Stimulated activated CD4-positive, alpha-beta T cell treated with anti-CD3 and anti-CD28 coated beads, Interleukin-1b, Interleukin-23, amount 100 ng/mL, for 1 hour (primary cell): ENCODE measurements at places on chromosomes 1 and 21.

DNA sequence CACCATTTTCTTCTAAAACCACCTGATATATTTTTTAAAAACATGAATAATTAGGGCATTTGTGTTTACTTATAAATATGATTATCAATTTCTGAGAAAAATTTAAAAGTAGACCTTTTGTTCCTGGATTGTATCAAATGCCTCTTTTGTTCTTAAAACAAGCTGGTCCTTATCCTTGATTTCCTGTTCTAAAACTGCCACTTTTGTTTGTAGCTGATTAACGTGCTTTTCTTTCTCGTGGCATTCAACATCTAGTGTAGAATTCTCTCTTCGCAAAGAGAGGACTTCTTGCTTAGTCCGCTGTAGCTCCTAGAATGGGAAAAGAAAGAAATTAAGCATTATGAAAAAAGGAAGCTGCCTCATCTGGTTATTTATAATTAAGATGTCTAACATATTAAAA is 25.0 kb downstream of the SASS6 start:
- DNase-seq = no peak

DNA sequence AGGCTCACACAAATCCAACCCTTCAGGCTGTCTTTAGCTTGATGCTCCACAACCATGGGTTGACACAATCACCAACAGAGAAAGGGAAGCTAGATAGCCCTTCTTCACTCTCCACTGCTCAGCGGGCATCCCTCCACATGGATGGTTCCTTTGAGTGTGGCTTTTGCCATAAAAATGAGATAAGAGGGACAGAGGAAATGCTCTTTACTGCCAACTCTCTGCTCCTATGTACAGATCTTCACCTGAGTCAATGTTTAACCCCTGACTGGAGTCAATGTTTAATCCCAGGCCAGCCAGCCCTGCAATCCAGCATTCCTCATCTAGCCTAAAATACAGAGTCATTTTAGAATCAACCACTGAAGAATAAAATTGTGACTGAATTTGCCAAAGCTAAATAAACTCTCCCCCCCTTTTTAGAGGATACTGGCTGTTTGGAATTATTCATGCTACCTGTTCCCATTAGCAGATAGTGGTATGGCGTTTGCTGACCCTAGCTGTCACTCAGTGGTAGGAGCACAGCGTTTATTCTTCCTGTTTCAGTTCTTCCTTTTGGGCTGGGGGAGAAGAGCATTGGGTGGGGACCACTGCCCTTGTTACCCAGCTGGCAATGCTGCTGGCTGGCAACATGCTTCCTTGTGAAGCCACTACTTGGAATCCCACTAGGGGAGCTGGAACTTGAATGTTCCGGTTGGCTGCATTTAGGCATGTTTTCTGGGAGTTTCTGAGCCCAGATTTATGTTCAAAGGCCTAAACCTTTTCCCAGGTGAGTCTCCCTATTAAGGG is 5.2 kb upstream of the PIGR start:
- DNase-seq = no peak

DNA sequence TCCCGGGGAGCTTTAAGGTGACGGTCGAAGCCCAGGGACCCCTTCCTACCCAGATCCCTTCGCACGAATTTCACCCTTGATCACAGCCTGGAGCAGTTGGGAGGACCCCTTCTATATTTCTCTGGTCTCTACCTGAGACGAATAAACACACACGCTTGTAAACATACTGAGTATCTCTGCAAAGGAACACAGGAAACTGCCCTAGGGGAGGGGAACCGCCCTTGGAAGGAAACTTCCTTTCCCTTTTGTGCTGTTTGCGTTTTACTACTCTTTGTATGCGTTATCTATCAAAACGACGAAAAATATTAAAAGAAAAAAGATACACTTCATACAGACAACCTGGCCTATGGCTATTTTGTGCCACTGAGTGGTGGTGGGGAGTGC is 750 bp downstream of the NECAP2 start:
- no peak for DNase-seq

GRCh38 chr1:184199036-184199435 is 147.5 kb downstream of the TSEN15 start:
- DNase-seq = no peak

DNA sequence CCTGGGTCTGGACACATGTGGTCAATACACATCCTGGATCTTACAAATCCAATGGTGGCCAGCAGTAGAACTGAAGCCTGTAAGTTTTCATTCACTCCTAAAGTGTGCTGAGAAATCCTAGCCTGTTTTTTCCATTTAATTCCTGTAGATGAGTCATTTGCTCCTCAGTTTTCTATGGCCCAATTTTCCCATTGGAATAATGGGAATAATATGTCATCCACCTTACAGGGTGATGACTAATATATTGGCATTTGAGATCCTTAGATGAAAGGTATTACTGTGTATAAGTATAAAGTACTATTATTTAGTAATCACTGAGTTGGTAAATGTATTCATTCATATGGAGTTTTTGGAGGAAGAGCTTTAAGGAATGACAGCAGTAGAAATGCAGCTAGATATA is 89.7 kb upstream of the ADAR start:
- no peak for DNase-seq

DNA sequence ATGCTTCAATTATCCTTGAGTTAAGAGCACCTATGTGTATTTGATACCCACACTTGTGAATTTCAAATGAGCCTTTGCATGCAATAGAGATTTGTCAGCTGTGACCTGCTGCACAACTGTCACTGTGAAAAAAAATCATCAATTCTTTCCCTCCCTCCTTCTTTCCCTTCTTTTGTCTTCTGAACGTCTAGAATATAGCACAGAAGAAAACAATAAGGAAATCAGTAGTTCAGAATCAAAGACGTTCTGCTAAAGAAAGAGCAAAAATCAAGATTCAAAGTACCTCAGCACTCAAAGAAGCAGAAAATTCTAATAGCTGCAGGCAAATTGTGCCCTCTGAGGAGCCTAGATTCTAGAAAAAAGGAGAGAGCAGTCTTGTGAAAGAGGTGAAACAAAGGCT is 1.7 kb upstream of the FMN2 start:
- no peak for DNase-seq

DNA sequence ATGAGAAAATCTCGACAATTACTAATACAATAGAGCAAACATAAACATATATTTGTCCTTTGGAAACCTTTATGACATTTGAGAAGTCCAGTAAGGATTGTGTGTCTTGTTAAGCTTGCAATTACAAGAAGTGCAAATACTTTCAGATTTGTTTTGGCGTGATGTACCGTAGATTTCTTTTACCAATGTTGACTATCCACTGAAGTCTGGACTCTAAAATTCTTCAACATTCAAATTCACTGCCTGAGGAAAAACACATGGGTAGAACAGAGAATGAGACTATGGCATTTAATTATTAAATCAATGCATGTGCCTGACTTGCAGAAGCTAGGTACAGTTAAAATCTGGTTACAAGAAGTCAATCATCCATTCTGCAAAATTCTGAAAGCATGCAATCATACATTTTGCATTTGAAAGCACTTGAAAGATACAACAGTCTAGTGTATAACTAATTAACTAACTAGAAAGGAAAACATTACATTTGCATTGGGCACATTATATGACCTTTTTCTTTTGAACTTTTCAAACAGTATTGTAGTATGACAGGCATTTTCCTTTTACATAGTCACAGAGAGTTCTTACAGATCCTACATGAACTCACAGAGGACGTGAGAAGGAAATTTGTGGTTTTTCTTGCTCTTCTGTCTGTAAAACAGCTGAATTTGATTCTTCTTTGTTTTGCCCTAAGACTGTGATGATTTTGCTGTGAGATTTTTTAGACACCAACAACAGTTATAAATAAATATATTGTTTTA is 511.1 kb upstream of the ADGRL4 start:
- DNase-seq = no peak

DNA sequence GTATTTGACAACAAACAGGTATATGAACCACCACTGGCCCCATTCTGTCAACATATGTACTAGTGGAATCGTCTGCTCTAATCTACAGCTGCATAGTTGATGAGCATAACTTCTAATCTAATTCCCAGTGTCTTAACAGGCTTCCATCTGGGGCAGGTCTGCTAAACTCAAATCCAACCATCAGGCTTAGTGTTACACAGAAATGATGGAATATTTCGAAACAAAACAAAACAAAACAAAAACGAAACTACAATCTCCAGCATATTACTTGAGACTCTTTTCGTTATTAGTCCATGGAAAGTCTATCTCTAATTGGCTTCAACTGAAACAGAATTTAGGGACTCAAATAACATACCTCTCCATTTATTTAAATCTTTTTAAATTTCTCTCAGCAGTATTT is 37.6 kb downstream of the DIPK1A start:
- DNase-seq = no peak

GRCh38 chr1:19689085-19689757 is 24.5 kb downstream of the HTR6 start:
- DNase-seq = no peak

DNA sequence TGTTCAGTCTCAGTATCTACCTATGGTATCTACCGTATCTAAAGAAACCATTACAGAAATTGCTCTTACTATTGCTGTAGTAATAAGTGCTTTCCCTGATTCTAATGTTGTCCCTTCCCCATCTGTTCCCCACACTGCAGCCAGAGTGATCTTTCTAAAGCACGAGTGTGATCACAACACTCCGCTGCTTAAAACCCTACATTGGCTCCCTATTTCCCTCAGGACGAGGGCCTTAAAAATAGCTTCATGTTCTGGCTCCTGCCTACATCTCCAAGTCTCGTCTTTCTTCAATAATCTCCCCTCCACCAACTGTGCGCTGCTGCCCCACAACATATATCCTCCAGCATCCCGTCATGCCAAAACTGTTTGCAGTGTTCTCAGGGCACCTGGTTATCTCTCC is 150.6 kb downstream of the SDCCAG8 start:
- no peak for DNase-seq

DNA sequence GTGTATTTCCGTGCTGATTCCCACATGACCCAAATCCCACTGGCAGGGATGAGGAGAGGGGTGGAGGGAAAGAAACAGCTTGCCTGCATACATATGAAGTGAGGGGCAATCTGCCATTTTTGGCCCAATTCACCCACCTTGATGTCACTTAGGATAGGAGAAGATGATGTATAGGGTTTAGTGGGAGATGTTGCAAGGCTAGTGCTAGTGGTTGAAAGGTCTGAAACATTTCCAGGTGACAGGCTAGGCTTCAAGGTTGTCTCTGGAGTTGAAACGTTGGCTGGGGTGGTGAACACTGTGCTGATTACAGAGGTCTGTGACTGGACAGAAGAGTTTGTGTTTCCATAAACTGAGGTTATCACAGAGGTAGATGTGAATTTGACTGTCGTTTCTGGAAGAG is 12.1 kb downstream of the CD34 start:
- DNase-seq = no peak

GRCh38 chr1:27122652-27123051 is 32.3 kb downstream of the SLC9A1 start:
- DNase-seq = no peak

GRCh38 chr1:205810448-205811157 is 2.4 kb downstream of the SLC41A1 start:
- no peak for DNase-seq

- no peak for DNase-seq
Observed at GRCh38 chr1:222592171-222592570, 2.4 kb upstream of the TAF1A start.

DNA sequence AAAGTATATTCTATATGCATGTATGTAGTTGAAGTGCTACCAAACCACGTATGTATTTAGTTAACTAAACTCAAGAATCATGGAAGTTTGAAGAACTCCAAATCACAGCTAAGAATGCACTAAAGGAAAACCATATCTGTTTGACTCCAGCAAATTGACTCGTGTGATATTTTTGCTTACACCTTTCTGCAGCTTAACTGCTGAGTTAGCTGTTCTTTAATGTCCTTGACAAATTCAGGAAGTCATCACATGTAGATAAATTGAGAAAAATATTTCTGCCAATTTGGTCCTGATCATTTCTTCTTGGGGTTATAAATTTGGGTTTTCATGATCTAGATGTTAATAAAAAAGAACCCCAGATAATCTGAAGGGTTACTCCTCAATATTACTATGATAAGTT is 83.0 kb downstream of the NFIA start:
- no peak for DNase-seq

DNA sequence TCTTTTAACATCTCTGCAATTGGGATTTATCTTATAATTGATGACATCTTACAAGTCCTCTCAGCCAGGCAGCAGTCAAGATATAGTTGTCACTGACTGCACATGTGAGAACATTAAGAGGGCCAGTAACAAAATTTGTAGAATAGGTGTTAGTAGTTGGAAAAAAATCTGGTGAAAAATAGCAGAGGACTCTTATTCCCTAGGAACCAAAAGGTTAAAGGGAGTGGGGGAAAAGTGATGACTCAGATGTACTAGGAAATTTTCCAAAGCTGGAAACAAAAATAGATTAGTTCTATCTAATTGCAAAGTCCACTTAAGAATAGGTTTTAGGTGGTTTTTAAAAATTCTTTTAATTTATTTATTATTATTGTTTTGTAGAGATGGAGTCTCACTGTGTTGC is 3.6 kb downstream of the NUP210L start:
- no peak for DNase-seq

DNA sequence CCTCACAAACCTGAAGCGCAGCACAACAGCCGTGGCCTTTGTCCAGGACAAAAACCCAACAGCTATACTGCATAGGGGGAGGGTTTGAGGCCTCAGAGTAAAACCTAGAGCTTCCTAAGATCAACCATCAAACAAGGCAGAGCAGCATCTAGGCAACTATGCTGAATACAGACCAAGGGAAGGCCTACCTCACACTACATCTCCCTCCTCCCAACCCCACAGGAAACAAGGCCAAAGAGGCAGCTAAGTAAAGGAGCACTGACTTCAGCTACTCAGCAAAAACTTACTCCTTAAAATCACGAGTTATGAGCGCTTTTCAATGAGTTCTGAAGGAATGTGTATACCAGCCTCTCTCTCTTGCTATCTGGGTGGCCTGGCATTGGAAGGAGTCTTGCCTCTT is 12.4 kb downstream of the XKR8 start:
- no peak for DNase-seq

DNA sequence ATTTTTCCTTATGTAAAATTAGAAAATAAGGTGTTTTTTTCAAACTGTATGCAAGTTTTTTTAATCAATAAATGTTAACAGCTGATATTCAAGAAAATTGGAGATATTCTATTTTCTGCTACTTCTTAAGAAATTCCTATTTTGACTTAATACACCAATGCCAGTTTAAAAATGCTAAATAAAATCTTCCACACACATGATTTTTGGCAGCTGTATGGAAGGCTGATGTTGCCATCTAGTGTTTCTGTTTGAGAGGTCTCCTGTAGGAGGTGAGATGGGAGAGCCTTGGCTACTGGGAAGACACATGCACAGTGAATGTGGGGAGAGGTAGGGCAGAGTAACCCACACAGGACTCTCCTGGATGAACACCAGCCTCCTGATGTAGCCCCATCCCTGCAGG is 29.2 kb upstream of the OR2B11 start:
- no peak for DNase-seq

- DNase-seq = no peak
Observed at GRCh38 chr1:17581389-17582123, 42.1 kb downstream of the ARHGEF10L start.

DNA sequence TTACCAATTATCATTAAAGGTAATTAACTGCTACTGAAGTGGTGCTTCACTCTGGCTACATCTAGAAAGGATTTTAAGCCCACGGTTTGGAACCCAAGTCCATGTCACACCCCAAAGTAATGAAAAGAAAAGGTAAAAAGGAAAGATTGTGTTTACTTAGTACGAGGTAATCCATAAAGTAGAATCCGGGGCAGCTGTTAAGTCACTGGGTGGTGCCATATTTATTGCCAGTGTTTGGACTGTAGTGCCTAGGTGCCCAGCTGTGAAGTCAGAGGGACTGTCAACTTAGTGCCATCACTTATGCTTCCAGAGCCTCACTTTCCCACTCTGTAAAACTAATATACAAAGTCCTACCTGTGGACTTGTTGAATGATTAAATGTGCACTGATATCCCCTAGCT is 52.2 kb upstream of the GRHL3 start:
- no peak for DNase-seq
